Karpas-422 (cell line): ENCODE measurements at places on chromosomes 13 and 19. TPM values are rescaled to one million over a fixed set of nuclear protein-coding genes. Genes with fewer than 3 reads are reported as not detected.

DNA sequence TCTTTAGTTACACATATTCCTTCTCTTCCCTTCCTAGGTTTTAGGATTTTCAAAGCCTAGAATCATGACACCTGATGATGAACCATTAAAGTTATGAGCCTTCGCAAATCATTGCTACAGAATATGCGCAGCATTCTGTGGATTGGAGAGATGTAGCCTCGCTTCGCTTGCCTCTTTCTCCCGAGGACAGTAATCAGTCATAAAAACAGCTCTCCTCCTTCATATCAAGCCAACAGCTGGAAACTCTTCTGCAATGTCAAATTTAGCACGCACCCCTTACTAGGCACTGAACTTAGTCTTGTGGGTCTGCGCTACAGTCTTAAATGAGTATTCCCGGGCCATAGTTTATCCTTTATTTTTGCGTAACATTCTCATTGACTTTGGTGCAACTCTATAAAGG, 79.6 kb downstream of the DACH1 start:
- no peaks in the 10 kb centered on the region for H3K4me1 ChIP-seq
- no peak overlapping the region for H3K4me3 ChIP-seq
- no peak overlapping the region for H3K27ac ChIP-seq
- no peaks in the 10 kb centered on the region for H3K36me3 ChIP-seq
- no peak for DNase-seq

DNA sequence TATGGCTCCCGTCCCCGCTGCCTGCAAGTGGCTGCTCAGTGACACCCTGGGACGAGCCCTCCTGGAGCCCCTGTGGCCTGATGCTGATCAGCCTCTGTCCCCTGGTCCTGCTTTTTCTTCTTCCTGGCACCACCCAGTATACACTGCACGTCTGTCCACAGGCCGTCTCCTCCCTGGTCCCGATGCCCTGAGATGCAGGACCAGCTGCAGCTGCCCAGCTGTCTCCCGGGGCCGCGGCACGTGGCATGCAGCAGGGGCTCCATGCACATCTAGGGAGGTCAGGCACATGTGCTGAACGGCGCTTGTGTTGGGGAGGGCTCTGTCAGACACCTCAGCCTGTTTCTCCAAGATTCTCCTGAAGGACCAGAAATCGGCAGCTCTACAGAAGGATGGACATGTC, 30.2 kb downstream of the ZFR2 start:
- no peak overlapping the region for H3K27ac ChIP-seq
- H3K4me3 ChIP-seq, result no peak overlapping the region
- no peaks in the 10 kb centered on the region for H3K4me1 ChIP-seq
- no peaks in the 10 kb centered on the region for H3K36me3 ChIP-seq
- no peak for DNase-seq
- H3K27me3 ChIP-seq, result no peaks in the 10 kb centered on the region

DNA sequence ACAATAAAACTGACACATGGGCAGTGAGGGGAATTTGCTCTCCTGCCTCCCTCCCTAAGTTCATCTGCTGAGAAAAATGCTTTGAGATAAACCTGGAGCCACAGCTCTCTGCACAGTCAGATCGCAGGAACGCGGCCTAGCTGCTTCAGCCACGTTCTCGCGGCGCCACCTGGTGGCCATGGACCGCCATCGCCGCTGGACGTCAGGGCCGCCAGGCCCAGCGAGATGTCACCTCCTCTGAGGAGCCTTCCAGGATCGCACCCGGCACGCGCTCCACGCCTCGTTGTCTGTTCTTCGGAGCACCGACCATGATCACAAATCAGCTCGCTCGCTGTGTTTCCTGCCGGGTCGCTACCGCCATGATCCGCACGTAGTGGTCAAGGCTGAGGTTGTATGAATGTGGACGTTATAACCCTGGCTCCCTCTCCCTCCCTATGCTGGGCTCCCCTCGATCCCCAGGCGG, 20.6 kb upstream of the USP29 start:
- DNase-seq, result peak; percentile 90
- H3K4me1 ChIP-seq, result 0 out of 2 replicates have a peak, but pooled peaks cover 2% of the 10 kb centered on the region
- no peak overlapping the region for H3K4me3 ChIP-seq

- no peaks in the 10 kb centered on the region for H3K27me3 ChIP-seq
- peaks cover 4% of the 10 kb centered on the region; the same call in 1 of the 2 replicates for H3K36me3 ChIP-seq
- DNase-seq, result peak; percentile 89
- peak overlapping the region; percentile 39 for H3K27ac ChIP-seq
These were observed 5.2 kb upstream of the MLNR start for GRCh38 chr13:49214917-49215376.

DNA sequence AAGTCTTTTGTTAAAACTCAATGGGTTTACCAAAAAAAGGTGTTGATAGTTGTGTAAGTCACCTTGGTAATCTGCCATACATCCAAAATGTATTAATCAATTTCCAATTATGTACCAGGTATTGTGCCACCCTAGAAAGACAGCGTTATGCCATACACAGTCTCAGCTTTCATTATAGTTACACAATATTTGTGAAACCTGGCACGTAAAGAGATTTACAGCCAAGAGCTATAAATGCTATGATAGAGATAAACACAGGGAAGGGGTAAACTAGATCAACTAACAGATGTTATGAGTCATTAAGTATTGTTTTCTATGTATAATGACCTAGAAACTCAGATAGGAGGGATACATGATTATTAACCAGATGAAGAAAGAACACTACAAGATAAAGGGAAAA, 725.6 kb upstream of the SLITRK5 start:
- H3K27ac ChIP-seq, result no peak overlapping the region
- no peak overlapping the region for H3K4me3 ChIP-seq
- H3K4me1 ChIP-seq, result no peaks in the 10 kb centered on the region
- no peak for DNase-seq
- no peaks in the 10 kb centered on the region for H3K27me3 ChIP-seq

GRCh38 chr19:48716562-48717291, 2.8 kb downstream of the MAMSTR start:
- no peak overlapping the region for H3K27ac ChIP-seq
- H3K36me3 ChIP-seq, result no peaks in the 10 kb centered on the region
- H3K4me3 ChIP-seq, result no peak overlapping the region
- no peaks in the 10 kb centered on the region for H3K27me3 ChIP-seq
- peaks cover 32% of the 10 kb centered on the region for H3K4me1 ChIP-seq

GRCh38 chr13:112554214-112554850, 33.6 kb downstream of the TUBGCP3 start:
- DNase-seq, result no peak
- H3K36me3 ChIP-seq, result peaks cover 64% of the 10 kb centered on the region
- H3K4me1 ChIP-seq, result no peaks in the 10 kb centered on the region
- no peaks in the 10 kb centered on the region for H3K27me3 ChIP-seq
- H3K4me3 ChIP-seq, result no peak overlapping the region
- H3K27ac ChIP-seq, result no peak overlapping the region

DNA sequence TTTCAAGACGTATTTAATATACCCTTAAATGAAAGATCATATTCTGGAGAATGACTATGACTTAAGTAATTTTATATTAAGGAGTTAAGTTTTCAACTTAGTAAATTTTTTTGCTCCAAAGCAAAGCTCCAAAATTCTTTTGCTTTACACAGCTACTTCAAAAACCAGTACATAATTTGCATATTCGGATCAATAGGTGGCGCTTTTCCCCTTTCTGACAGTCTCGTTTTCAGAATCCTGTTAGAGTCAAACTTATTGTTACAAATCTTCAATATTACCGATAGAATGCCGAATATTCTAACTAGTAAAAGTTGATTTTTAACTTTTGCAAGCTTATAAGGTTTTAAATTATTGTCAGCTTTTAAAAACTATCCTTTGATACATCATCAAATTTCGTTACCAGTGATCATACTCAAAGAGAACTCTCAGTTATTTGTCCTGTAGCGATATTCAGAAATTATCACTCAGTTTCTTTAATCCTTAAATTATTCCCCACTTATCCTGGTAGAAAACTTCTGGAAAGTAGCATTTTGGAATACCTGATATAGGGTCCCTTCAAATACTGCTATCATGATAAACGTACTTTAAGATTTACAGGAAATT, 852.7 kb upstream of the KLHL1 start:
- H3K4me1 ChIP-seq, result no peaks in the 10 kb centered on the region
- DNase-seq, result no peak
- no peak overlapping the region for H3K4me3 ChIP-seq
- no peak overlapping the region for H3K27ac ChIP-seq

DNA sequence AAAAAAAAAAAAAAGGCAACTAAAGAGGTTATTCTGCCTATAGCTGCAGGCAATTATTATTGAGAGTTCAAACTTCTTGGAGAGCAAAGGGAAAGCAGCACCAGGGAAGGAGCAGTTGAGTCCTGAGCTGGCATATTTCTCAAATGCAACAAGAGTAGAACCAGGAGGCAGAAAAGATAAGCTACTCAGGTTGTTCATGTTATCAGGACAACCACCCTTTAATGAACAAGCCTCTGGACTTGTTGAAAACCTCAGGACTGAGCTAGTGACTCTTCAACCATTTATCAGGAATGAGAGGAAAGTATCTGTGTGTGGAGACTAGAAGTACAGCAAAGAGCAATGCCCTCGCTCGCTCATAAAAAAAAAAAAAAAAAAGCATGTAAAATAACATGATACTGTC, 183.0 kb downstream of the KCTD12 start:
- H3K36me3 ChIP-seq, result no peaks in the 10 kb centered on the region
- no peak overlapping the region for H3K27ac ChIP-seq
- DNase-seq, result no peak
- H3K4me3 ChIP-seq, result no peak overlapping the region
- no peaks in the 10 kb centered on the region for H3K4me1 ChIP-seq

DNA sequence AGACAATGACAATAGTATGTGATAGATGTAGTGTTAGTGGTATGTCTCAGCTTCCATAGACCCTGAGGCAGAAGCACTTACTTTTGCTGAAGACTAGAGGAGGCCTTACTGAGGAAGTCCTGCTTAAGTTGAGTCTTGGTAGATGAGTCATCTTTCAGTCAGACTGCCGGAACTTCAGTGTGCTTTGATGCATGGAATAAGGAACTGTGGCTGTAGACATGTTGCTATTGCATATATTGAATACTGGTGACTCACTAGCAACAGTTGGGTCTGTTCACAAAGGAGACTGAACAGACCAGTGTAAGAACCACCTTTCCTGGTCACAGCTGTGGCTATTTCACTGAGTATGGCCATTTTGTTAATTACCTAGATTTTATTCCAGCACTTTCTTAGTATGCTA, 1000.6 kb downstream of the OLFM4 start:
- no peaks in the 10 kb centered on the region for H3K36me3 ChIP-seq
- peak; percentile 88 for DNase-seq
- peak overlapping the region; percentile 35 for H3K4me3 ChIP-seq

DNA sequence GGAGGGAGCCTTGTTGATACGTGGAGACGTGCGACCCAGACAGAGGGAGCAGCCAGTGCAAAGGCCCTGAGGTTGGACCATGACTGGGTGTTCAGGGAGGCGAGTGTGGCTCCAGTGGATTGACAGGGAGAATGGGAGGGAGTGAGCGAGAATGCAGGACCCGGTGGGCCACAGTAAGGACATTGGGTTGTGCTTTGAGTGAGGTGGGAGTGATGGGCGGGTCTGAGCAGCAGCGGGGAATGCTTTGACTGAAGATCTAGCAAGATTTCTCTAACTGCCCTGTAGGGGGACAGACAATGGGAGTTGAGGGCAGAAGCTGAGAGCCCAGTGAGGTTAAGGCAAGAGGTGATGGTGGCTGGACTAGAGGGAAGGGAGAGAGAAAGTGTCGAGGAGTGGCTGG, 7.7 kb upstream of the NANOS2 start:
- no peak overlapping the region for H3K4me3 ChIP-seq
- H3K4me1 ChIP-seq, result no peaks in the 10 kb centered on the region
- H3K36me3 ChIP-seq, result no peaks in the 10 kb centered on the region
- no peaks in the 10 kb centered on the region for H3K27me3 ChIP-seq
- DNase-seq, result peak; percentile 79

DNA sequence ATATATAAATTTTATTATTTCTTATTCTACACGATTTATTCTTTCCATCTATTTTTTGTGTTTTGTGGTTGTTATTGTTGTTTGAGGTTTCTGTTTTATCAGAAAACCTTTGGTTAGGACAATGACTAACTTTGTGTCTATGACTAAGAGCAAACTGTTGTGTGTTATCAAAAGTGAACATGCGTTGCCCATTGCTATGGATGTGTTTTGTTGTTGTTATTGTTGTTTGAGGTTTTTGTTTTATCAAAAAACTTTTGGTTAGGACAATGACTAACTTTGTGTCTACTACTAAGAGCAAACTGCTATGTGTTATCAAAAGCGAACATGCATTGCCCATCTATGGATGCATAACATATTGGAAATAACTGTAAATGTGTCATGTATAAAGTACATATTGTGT, 692.3 kb downstream of the SLITRK1 start:
- H3K27me3 ChIP-seq, result no peaks in the 10 kb centered on the region
- no peak overlapping the region for H3K4me3 ChIP-seq
- DNase-seq, result no peak

DNA sequence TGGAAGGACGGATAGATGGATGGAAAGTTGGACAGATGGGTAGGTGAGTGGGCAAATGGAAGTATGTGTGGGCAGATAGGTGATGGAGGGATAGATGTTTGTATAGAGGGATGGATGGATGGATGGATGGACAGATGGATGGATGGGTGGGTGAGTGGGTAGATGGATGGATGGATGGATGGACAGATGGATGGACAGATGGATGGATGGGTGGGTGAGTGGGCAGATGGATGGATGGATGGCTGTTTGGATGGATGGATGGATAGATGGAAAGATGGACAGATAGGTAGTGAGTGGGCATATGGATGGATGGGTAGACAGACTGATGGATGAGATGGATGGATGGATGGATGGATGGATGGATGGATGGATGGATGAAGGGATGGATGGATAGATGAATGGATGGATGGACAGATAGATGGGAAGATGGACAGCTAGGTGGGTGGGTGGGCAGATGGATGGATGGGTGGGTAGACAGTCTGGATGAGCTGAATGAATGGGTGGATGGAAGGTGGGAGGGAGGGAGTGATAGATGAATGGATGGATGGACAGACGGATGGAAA, 74.9 kb upstream of the KCTD15 start:
- H3K27ac ChIP-seq, result no peak overlapping the region
- H3K36me3 ChIP-seq, result no peaks in the 10 kb centered on the region
- H3K27me3 ChIP-seq, result no peaks in the 10 kb centered on the region
- H3K4me1 ChIP-seq, result no peaks in the 10 kb centered on the region
- no peak for DNase-seq

DNA sequence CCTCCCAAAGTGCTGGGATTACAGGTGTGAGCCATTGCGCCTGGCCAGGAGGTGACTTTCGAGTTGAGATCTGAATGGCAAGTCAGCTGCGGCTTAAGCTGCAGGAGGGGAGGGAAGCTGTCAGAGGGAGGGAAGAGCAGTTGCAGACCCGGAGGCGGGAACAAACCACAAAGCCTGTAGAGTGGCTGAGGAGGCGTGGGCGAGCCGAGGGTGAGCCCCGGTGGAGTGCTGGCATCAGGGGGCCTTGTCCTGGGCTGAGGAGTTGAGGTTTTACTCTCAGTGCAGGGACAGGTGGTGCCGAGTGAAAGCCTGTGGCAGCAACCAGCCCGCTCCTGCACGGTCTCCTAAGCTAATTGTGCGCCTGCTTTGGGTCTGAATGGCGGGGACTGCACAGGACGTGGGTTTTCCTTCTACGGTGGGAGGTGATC, 24.2 kb downstream of the PPP1R37 start:
- peaks cover 39% of the 10 kb centered on the region for H3K4me1 ChIP-seq
- H3K27ac ChIP-seq, result no peak overlapping the region
- no peaks in the 10 kb centered on the region for H3K27me3 ChIP-seq
- DNase-seq, result peak; percentile 49
- H3K4me3 ChIP-seq, result no peak overlapping the region

Gene SKA3
- total RNA-seq, result 6.3 and 34.2 TPM in 2 replicates

Gene FLT1
- total RNA-seq, result not detected in 2 replicates

Gene TINCR
- total RNA-seq, result 0.04 TPM in 1 of 2 replicates, not detected in the other

Gene PDE4C
- total RNA-seq, result not detected in 2 replicates

Gene SUGP1
- 21.4 and 49.5 TPM in 2 replicates for total RNA-seq

Gene GRIK5
- 0.07 and 1.4 TPM in 2 replicates for total RNA-seq

Gene SHD
- total RNA-seq, result 0.61 TPM in 1 of 2 replicates, not detected in the other

Gene TLE6
- 3.4 and 5.0 TPM in 2 replicates for total RNA-seq
